ENCODE measurements at places on chromosomes 1 and 21.
A peak's percentile ranks its signal among the peaks of the same experiment; 100 is the strongest.

GRCh38 chr21:35244514-35244913 lies 195.4 kb upstream of the RUNX1 start:
- DNase-seq: no peak

- DNase-seq: no peak
These were observed 57.2 kb upstream of the CNIH3 start for GRCh38 chr1:224558904-224559303.

DNA sequence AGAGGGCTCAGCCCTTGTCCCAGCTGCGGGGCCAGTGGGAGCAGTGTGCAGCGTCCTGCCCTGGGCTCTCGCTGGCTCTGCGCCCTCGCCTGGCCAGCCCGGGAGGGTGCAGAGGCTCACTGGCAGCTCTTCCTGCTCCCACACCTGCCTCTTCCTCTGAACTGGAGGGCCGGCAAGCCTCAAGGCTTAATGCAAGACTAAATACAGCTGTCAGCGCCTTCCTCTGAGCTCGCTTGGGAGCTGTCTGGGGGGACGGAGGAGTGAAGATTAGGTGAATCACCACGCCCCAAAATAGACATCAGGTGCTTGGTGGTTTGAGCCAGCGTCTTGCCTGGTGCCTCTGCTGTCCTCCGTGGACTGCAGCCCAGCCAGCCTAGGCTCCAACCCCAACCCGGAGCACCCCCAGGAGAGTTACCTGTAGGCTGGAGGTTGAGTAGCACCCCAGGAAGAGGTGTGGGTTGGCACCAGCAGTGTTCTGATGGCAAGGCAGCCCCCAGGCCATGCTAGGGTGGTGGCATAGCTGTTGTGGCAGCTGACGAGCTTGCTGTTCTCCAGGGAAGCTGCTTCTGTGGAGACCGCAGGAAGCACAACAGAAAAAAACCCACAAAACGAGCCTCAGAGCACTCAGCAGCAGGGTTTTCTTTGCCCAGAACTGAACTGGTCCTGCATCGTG lies 36.9 kb downstream of the UMODL1 start:
- peak; percentile 76 for DNase-seq

- no peak for DNase-seq
These were observed 893.4 kb upstream of the ADGRL4 start for GRCh38 chr1:79899914-79900313.

DNA sequence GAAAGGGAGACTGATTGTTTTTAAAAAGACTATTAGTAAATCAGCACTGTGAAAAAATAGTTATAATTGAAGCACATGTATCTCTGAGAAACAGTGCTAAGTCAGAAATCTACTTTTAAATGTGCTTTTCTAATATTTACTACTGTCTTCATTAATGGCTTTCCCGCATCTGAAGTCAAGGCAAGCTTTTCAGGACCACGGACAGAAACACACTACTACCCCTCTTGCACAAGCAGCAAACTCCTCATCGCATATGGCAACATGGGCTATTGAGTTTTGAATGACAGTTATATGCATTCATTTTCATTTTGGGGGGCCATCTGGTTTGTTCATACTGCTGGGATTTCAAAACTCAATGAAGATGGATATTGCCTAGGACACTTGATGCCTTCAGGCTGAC lies 433.4 kb upstream of the CAMK1G start:
- DNase-seq: no peak

- DNase-seq: no peak
These were observed at the start of gene PRR9 for GRCh38 chr1:153217212-153217611. Gene PRR9 (plus strand): TSS chr1:153217584. CDS start chr1:153218145, 561 bp downstream.

- DNase-seq: no peak
These were observed 138.8 kb upstream of the HMGB4 start for GRCh38 chr1:33725037-33725436.

DNA sequence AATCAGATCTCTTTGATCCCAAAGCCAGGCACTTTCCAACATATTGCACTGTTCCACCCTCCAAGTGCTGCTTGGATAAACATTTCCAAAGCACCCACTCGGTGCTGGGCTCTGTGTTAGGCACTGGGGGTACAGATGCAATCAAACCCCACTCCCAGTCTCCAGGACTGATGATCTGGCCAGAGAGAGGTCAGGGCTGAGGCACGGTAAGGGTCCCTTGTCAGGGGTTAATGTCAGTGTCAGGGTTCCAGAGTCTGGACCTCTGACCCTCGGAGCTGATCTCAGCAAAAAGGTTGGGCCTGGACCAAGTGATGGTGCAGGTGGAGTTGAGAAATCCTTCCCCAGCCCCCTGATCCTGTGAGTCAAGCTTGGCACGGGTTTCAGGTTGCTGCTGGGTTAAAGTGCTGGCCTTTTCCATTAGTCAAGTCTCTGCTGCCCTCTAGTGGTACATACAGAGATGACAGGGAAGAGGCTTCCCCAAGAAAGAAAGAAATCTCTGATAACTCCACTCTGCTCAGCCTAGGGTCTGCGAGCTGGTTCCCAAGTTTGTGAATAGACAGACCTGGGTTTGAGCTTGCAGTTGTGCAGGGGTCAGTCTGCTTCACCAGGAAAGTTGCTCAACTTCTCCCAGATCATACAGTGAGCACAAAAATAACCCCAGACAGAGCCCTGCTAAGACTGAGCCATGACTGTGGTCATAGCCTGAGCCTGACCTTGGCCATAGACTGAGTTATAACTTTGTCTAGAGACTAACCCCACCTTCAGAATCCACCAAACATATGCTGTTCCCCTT lies 74.6 kb downstream of the DMRTA2 start:
- DNase-seq: peak; percentile 38

DNA sequence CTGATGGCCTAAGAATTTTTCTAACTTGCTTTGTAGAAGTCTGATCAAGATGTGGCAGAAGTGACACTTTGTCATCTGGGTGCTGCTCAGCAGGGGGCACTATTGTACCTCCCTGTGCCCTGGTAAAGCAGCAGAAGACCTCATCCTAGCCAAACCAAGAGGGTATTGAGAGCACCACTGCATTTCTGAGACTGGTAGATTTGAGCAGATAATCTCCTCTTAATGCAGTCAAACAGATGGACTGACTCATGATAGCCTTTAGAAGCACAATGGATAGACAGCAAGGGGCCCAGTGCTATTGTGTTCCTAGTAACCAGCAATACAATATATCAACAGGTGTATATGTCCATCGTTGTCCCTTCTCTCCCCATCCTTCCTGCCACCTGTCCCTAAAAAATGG lies 5.7 kb downstream of the TPM3 start:
- peak; percentile 86 for DNase-seq

- DNase-seq: no peak
These were observed 631 bp upstream of the LAPTM5 start for GRCh38 chr1:30758121-30758688.

GRCh38 chr1:86887479-86888162 lies 26.3 kb downstream of the SELENOF start:
- no peak for DNase-seq

DNA sequence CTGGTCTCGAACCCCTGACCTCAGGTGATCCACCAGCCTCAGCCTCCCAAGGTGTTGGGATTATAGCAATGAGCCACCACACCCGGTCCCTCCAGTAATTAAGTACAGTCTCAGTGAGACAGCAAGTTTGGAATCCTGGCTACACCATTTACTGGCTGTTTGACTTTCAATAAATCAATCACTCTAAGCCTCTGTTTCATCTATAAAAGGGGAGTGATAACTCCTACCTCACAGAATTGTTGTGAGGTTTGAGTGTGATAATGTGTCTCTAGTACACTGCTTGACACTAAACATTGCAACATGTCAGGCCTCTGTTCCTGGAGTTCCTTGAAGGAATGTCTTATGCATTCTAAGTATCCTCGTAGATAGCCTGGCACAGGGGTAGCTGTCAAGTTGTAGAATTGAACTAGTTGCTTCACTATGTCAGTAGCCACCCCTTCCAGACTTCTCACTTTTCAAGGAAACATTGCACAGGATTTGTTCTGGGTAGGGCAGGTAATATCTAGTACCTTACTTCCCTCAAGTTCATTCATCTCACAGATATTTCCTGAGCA lies 12.4 kb downstream of the ENTREP3 start:
- DNase-seq: no peak

GRCh38 chr1:40684669-40685068 lies 6.8 kb upstream of the NFYC start:
- no peak for DNase-seq

- no peak for DNase-seq
These were observed 164.0 kb upstream of the UBE2U start for GRCh38 chr1:64039390-64039926.

GRCh38 chr1:234324821-234325220 lies 48.4 kb upstream of the COA6 start:
- no peak for DNase-seq

DNA sequence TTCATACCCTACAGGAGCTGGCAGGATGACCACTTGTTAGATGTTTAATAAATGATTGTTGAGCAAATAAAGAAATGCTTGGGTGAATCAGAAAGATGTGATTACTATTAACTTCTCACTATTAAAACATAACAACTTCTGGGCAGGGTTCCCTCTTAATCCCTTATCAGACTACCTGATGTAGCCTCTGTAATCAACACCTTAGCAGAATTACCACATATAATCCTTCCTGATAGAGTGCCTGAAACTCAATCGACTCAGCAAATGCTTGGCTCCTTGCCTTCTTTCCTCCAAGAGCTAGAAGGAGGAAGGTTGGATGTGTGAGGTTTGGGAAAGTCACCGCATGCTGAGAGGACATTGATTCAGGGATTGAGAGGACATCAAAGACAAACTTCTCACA lies 34.8 kb upstream of the DSCAM start:
- no peak for DNase-seq

DNA sequence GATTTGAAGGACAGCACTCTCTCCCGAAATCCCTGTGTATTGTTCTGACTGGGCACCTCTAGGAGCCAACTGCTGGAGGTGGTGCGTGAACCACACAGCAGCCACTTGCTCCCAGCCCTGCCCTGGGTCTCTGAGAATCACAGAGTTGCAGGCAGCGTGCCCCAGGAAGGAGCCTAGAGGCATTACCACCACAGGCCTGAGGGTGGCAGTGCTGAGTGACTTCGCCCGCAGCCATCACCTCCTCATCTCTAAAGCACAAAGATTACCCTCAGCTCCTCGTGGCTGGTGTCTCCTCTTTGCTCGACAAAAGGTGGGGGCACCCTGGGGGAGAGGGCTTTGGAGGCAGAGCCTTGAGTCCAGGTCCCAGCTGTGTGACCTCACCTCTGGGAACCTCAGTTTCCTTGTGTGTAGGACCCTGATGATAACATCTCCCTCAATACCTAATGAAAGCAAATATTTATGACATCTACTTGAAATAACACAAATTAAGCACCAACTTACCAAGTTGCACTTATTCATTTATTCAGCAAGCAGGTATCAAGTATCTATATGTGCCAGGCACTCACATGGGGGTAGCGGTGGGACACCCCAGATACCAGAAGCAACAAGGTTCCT lies 86.3 kb downstream of the VWA5B1 start:
- peak; percentile 77 for DNase-seq

DNA sequence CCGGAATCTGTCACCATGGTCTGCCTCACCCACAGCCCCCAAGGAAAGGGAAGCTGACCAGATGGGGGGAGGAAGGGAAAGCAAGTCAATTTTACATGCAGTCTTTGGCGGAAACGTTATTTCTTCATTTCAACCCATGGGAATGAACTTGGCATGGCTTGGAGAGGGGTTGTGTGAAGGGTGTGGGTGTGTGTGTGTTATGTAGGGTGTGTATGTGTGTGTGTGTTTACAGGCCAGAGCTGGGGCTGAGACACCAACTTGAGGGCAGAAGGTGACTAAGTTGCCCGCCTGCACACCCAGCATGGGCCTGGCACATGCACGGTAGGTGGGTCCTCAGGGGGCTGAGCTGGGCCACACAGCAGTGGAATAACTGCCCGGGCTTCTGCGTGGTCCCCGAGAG lies 65.2 kb downstream of the MRPL37 start:
- no peak for DNase-seq

- DNase-seq: no peak
These were observed 44.9 kb upstream of the EPHA8 start for GRCh38 chr1:22518379-22518778.

GRCh38 chr1:222182641-222183040 lies 365.3 kb downstream of the HHIPL2 start:
- no peak for DNase-seq

GRCh38 chr1:80410233-80410632 lies 1390.5 kb upstream of the ADGRL2 start:
- no peak for DNase-seq

DNA sequence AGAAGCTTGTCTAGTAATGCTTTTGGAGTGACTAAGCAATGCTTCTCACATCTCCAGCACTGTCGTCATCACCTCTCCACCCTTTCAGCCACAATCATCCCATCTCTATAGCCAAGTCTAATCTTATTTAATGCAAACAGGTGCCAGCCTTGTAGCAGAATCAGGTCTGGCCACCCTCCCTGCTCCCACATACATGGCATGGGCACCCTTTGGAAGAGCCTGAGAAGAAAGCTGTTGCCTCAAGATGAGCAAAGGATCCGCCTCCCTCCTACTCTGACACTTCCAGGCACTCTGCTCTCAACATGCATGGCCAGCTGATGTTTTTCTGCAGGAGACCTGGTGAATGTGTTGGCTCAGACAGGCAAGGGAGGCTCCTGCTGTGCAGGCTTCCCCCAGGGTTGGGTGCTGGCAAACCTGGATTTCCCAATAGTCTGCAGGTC lies 113.1 kb upstream of the GRIK3 start:
- no peak for DNase-seq

DNA sequence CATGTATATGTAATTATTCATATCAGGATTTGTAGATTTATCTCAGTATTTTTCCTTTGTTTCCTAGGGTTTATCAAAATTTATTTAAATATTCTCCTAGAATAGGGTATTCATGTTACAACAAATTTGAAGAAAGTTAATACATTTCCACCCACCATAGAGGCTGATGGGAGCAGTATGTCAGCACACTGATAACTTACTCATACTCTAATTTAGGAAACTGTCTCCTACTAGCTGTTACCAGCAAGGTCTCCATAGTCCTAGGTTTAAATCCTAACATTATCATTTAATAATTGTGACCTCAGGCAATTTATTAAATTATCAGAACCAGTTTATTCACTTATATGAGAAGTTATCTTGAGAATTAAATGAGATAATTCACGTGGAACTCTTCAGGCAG lies 127.0 kb downstream of the USP25 start:
- no peak for DNase-seq

- DNase-seq: no peak
These were observed 19.0 kb downstream of the ARHGEF10L start for GRCh38 chr1:17558541-17558940.

DNA sequence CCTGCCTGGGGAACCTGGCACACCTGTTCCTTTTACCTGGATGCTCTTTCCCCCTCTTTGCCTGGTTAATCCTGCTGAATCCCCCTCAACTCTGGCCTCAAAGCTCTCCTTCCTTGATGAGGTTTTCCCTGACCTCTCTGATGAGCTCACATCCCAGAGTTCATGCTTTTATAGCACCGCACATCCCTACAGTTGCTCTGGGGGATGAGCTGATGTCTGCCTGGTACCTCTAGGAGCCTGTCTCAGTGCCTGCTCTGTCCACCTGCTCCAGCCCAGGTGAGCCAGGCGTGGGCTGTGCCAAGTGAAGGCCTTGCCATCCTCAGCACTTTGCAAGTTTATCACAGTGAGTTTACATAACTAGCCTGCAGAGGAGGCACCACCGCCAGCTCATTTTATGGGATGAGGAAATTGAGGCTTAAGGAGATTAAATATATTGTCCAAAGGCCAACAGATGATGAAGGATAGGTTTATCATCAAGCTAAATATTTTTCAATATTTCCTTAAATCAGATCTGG lies 58.6 kb upstream of the TMPRSS2 start:
- no peak for DNase-seq

- peak; percentile 75 for DNase-seq
These were observed at the start of gene IL12RB2 for GRCh38 chr1:67307251-67308060. Gene IL12RB2 (plus strand): TSS chr1:67307873. CDS start chr1:67320369, 12,496 bp downstream.

Data from activated CD4-positive, alpha-beta memory T cell treated with anti-CD3 and anti-CD28 coated beads for 36 hours (primary cell).